ENCODE measurements at places on chromosomes 2 and 18. TPM values are rescaled to one million over a fixed set of nuclear protein-coding genes. Genes with fewer than 3 reads are reported as not detected.

SCYGR5 gene
- total RNA-seq, result not detected

TNS1 gene
- total RNA-seq, result 30.4 TPM

MORN2 gene
- 14.6 TPM for total RNA-seq

EFR3B gene
- 0.28 TPM for total RNA-seq

DSG2 gene
- total RNA-seq, result under 0.01 TPM

DLGAP1 gene
- total RNA-seq, result 0.04 TPM

RUFY4 gene
- not detected for total RNA-seq

AGXT gene
- not detected for total RNA-seq

ABCG8 gene
- total RNA-seq, result not detected

ACOXL gene
- total RNA-seq, result under 0.01 TPM

XIRP2 gene
- total RNA-seq, result not detected

MEP1B gene
- total RNA-seq, result not detected

LAMA3 gene
- 4.7 TPM for total RNA-seq

DBI gene
- 99.0 TPM for total RNA-seq

DOCK10 gene
- 25.4 TPM for total RNA-seq

IL1F10 gene
- total RNA-seq, result not detected

MBD1 gene
- 69.6 TPM for total RNA-seq

TUBA3D gene
- total RNA-seq, result not detected

ARHGAP25 gene
- total RNA-seq, result 1.7 TPM

MAPK4 gene
- not detected for total RNA-seq

RNF125 gene
- 0.60 TPM for total RNA-seq

UGT1A4 gene
- total RNA-seq, result not detected

PTRHD1 gene
- 31.0 TPM for total RNA-seq

RTP5 gene
- not detected for total RNA-seq

TFCP2L1 gene
- not detected for total RNA-seq

UGT1A10 gene
- not detected for total RNA-seq

RNPEPL1 gene
- 18.4 TPM for total RNA-seq

ANKRD30B gene
- total RNA-seq, result not detected

TBR1 gene
- 0.04 TPM for total RNA-seq

ZNF396 gene
- 0.53 TPM for total RNA-seq

RAB11FIP5 gene
- 47.2 TPM for total RNA-seq

GALNT3 gene
- total RNA-seq, result 0.13 TPM

ERICH2 gene
- total RNA-seq, result not detected

HJURP gene
- total RNA-seq, result 30.9 TPM

SERPINB7 gene
- total RNA-seq, result not detected

SP140 gene
- total RNA-seq, result not detected

NR4A2 gene
- total RNA-seq, result 0.11 TPM

ALPI gene
- total RNA-seq, result not detected

STARD6 gene
- total RNA-seq, result 0.33 TPM

SOX11 gene
- total RNA-seq, result not detected

GCKR gene
- total RNA-seq, result 7.5 TPM

SCYGR4 gene
- total RNA-seq, result not detected

CD207 gene
- not detected for total RNA-seq

EMILIN1 gene
- 13.8 TPM for total RNA-seq

All from pulmonary artery endothelial cell (primary cell).